Activated CD8-positive, alpha-beta T cell treated with anti-CD3 and anti-CD28 coated beads for 36 hours (primary cell): ENCODE measurements at places on chromosomes 3 and 15.

DNA sequence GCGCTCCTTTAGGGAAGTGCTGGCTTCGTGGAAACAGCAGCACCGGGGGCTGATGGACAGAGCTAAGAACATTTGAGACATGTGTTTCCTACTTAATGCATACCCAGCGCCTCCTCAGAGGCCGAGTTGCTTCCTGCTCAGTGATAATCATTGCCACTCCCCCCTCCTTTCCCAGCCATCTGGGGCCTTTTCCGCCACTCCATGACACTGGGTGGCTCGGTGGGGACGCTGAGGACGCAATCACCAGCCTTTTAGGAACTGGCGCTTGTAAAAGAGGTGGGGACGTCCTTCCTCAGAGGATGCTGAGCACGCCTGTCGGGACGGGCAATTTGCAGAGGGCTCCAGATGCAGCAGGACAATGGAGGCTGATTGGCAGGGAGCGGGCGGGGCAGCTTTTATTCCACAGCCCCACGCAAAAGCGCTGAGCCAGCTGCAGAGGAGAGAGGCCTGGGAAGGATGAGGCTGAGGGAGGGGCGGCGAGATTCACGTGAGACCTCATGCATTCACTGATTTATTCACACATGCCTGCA is 22.2 kb upstream of the IQSEC1 start:
- DNase-seq = no peak
- H3K36me3 ChIP-seq = no peaks in the 10 kb centered on the region
- no peak overlapping the region for H3K4me3 ChIP-seq
- peaks cover 5% of the 10 kb centered on the region for H3K4me1 ChIP-seq
- H3K27ac ChIP-seq = no peak overlapping the region

DNA sequence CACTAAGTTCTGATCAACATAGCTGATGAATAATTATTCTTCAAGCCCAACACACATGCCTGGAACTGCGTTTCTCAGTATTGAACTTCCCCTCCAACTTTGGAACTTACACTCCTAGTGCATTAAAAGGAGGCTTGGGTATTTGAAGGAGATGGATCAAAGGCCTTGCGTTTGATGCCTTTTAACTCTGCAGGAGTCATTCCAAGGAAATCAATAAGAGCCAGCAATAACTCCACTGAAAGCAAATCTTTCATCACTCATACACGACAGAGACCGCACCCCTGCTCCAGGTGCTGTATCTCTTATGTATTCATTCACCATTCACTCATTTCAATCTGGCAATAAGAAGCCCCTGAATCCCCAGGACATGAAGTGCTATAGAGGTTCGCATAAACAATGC is 14.0 kb upstream of the FSIP1 start:
- no peaks in the 10 kb centered on the region for H3K4me1 ChIP-seq
- H3K27me3 ChIP-seq = peaks cover 26% of the 10 kb centered on the region
- H3K27ac ChIP-seq = no peak overlapping the region
- no peaks in the 10 kb centered on the region for H3K36me3 ChIP-seq
- no peak overlapping the region for H3K4me3 ChIP-seq

DNA sequence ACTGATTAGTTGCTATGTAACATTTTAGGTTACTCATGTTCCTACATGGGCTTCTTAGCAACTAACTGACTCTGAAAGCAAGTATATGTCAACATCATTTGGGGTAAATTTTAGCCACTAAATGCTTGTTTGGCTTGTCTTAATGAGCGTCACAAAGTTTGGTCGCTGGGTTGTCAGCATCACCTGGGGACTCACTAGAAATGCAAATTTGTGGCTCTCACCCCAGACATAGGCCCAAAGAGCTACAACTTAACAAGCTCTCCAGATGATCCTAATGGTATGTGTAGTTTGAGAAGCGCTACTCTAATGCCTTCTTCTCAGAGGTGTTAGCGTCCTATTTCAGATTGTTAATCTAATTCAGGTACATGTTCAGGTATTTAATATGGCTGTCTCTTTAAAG is 32.7 kb upstream of the CPOX start:
- no peaks in the 10 kb centered on the region for H3K4me1 ChIP-seq
- no peaks in the 10 kb centered on the region for H3K27me3 ChIP-seq
- DNase-seq = no peak
- H3K36me3 ChIP-seq = no peaks in the 10 kb centered on the region
- H3K27ac ChIP-seq = no peak overlapping the region

- H3K27ac ChIP-seq = no peak overlapping the region
- H3K36me3 ChIP-seq = no peaks in the 10 kb centered on the region
- no peak for DNase-seq
- H3K27me3 ChIP-seq = peaks cover 7% of the 10 kb centered on the region
Observed at GRCh38 chr3:108006881-108007331, 83.9 kb downstream of the CD47 start.

GRCh38 chr15:28989239-28989830 is 103.6 kb downstream of the APBA2 start:
- peaks cover 12% of the 10 kb centered on the region for H3K36me3 ChIP-seq
- DNase-seq = peak; percentile 68
- no peaks in the 10 kb centered on the region for H3K27me3 ChIP-seq
- peaks cover 35% of the 10 kb centered on the region for H3K4me1 ChIP-seq

GRCh38 chr3:63847718-63848450 is 15.7 kb downstream of the THOC7 start:
- no peaks in the 10 kb centered on the region for H3K27me3 ChIP-seq
- DNase-seq = no peak
- H3K4me3 ChIP-seq = no peak overlapping the region
- peaks cover 6% of the 10 kb centered on the region for H3K4me1 ChIP-seq
- peaks cover 17% of the 10 kb centered on the region for H3K36me3 ChIP-seq
- H3K27ac ChIP-seq = no peak overlapping the region

- no peak overlapping the region for H3K27ac ChIP-seq
Observed at GRCh38 chr3:119346076-119346496, 51.9 kb downstream of the ARHGAP31 start.

DNA sequence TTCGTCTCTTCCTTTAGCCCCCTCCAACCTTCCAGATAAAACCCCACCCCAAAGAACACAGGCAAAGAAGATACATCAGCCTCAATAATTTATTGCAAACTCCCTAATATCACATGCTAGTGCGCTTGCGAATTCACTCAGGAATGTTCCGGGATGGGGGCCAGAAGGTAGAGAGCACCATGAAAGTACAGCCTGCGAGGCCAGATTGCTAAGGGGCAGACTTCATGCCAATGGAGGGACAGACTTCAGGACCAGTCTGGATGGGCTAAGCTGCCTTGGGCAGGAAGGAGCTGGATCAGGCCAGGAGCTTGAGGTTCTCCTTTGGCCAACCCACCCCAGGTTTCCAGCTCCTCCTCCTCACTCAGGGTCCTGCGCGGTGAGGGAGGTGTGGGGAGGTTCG is 13.4 kb downstream of the CIDEC start:
- no peaks in the 10 kb centered on the region for H3K4me1 ChIP-seq
- no peak for DNase-seq
- no peak overlapping the region for H3K4me3 ChIP-seq
- H3K27ac ChIP-seq = no peak overlapping the region
- H3K36me3 ChIP-seq = no peaks in the 10 kb centered on the region

DNA sequence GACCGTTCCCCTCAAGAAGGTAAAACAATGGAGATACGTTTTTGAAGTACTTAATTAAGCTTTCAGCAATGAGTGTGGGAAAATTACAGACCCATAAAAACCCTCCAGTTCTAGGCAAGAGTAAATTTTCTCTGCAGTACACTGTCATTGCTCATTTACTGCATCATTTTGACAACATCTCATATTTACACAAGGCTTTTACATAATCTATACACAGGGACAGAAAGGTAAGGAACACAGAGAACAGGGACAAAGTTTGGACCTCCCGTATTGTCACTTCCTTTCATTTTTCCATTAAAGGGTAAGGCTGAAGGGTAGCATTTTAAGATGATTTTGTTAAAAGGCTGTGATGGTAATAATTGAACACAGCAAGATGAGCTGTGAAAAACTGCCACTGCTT is 7.4 kb upstream of the HGD start:
- H3K27ac ChIP-seq = no peak overlapping the region
- no peaks in the 10 kb centered on the region for H3K4me1 ChIP-seq
- DNase-seq = no peak
- H3K36me3 ChIP-seq = peaks cover 10% of the 10 kb centered on the region

DNA sequence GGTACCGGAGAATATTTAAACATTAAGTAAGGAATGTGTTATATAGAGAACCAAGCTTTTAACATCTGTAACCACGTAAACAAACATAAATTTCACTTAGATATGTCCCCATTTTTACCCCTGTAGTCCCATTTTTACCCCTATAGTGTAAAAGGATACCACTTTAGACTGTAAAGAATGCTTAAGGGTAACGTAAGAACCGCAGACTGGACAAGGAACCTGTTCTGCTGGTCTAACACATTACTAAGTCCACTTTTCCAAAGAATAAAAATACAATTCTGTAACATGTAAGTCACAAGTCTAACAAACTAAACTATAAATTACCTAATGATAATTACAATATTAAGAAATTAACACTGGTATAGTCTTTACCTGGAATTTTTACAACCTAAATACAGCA is 2.9 kb downstream of the SLC12A6 start:
- peak overlapping the region; percentile 99 for H3K4me3 ChIP-seq
- peaks cover 9% of the 10 kb centered on the region for H3K36me3 ChIP-seq
- peak overlapping the region; percentile 95 for H3K27ac ChIP-seq
- peaks cover 59% of the 10 kb centered on the region for H3K4me1 ChIP-seq

GRCh38 chr15:78148392-78149067 is 632 bp upstream of the IDH3A start:
- H3K4me3 ChIP-seq = peak overlapping the region; percentile 96
- no peak for DNase-seq
- no peaks in the 10 kb centered on the region for H3K27me3 ChIP-seq
- peaks cover 16% of the 10 kb centered on the region for H3K36me3 ChIP-seq

DNA sequence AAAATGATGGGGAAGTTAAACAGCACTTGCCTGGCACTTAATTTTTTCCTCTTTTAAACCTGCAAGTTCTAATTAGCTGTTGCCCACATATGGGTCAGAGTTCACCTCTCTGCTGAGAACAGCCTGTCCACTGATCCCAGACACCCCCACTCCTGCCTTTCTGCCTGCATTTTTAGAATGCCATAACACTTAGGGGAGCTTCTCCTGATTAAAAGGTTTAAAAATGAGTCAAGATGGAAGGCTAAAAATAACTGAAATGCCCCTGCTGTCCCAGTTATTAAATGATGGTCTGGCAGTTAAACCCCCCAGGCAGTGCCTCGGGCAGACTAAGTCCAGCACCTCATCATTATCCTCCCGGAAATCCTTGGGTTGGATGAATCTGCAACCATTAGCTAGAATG is 913.6 kb upstream of the ARPP21 start:
- no peak overlapping the region for H3K4me3 ChIP-seq
- no peaks in the 10 kb centered on the region for H3K36me3 ChIP-seq
- H3K27me3 ChIP-seq = no peaks in the 10 kb centered on the region
- H3K27ac ChIP-seq = no peak overlapping the region
- H3K4me1 ChIP-seq = no peaks in the 10 kb centered on the region

DNA sequence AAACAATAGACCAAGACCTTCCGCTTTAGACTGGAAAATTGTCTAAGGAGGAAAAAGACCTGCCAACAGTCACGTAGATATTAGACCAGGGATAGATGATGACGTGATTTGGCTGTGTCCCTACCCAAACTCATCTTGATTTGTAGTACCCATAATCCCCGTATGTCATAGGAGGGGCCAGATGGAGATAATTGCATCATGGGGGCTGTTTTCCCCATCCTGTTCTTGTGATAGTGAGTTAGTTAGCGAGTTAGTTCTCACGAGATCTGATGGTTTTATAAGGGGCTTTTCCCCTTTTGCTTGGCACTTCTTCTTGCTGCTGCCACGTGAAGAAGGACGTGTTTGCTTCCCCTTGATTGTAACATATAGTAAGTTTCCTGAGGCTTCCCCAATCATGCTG is 31.7 kb upstream of the SUCLG2 start:
- peaks cover 26% of the 10 kb centered on the region for H3K4me1 ChIP-seq
- H3K4me3 ChIP-seq = no peak overlapping the region

DNA sequence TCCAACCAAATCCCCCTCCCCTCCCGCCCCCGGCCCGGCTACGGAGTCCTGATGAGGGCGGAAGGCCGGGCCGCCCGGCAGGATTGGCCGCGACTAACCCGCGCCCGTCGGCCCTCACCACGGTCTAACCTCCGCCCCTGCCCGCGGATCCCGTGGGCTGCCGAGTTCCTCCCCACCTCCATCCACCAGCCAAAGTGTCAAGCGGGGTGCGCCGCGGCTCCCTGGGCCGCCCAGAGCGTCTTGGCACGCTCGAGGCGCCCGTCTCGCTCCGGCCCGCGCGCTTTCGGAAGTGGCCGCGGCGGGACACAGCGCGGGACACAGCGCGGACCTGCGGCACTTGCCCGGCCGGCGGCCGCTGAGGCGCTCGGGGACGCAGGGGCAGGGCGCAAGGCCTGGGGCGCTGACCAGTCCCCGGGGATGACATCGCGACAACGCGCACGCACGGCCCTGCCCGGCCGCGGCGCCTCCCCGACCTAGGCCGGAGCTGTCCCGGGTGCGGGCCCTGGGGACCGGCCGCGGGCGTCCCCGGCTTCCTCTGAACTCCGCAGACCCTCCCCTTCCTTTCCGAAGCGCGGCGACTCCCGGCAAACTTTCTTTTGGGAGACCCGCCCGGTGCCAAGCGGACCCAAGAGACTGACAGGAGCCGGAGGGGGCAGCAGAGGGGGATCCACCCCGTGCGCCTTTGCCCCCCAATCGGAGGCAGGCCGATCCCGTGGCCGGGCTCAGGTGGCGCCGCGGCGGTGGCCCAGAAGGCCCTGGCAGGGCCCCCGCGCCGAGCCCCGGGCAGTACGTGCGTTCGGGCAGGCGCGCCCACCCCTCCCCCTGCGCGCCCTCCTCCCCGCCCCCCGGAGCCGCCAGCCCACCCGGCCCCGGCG is 112.8 kb upstream of the ICE2 start:
- peaks cover 46% of the 10 kb centered on the region for H3K4me1 ChIP-seq
- peak overlapping the region; percentile 85 for H3K27ac ChIP-seq
- peak overlapping the region; percentile 73 for H3K4me3 ChIP-seq
- H3K27me3 ChIP-seq = no peaks in the 10 kb centered on the region

DNA sequence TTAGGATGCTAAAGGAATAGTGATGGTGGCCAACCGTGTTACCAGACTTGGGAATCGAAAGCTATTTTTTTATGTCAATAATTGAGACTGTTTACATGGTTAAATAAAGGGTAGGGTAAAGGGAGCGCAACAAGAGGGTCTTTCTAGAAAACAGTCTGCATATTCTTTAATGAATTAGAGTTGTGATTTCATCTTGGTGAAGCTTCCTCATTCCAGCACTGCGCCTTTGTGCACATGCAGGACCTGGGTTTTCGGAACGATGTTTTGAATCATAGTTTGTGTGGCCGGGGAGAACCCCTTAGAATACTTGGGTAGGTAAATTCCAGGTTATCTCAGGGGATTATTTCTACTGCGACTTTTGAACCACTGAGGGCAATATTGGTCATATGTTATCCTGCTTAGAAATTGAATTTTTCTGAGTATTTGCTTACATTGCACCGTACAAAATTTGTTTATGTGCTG is 1.3 kb downstream of the PIK3CA start:
- peak overlapping the region; percentile 99 for H3K27ac ChIP-seq
- H3K27me3 ChIP-seq = no peaks in the 10 kb centered on the region
- H3K4me1 ChIP-seq = peaks cover 39% of the 10 kb centered on the region
- peak overlapping the region; percentile 99 for H3K4me3 ChIP-seq

GRCh38 chr3:114499976-114500375 is 206.1 kb downstream of the TIGIT start:
- no peak for DNase-seq
- peaks cover 33% of the 10 kb centered on the region for H3K4me1 ChIP-seq
- no peaks in the 10 kb centered on the region for H3K36me3 ChIP-seq
- peaks cover 1% of the 10 kb centered on the region for H3K27me3 ChIP-seq
- no peak overlapping the region for H3K27ac ChIP-seq
